ENCODE measurements at places on chromosomes 12 and 14. TPM values are rescaled to one million over a fixed set of nuclear protein-coding genes. Genes with fewer than 3 reads are reported as not detected.

Gene CD163L1
- total RNA-seq, result 0.46 TPM

Gene PRIMA1
- total RNA-seq, result not detected

Gene ADGRD1
- 0.05 TPM for total RNA-seq

Gene EML1
- 7.7 TPM for total RNA-seq

Gene KRT73
- total RNA-seq, result not detected

Gene C14orf39
- total RNA-seq, result not detected

Gene EPYC
- not detected for total RNA-seq

Gene PGF
- 0.60 TPM for total RNA-seq

Gene LRFN5
- total RNA-seq, result 5.6 TPM

Gene FOXN4
- total RNA-seq, result not detected

Gene CCNK
- total RNA-seq, result 25.8 TPM

Gene CEBPE
- total RNA-seq, result not detected

Gene FITM1
- not detected for total RNA-seq

Gene PRPH
- not detected for total RNA-seq

Gene IAPP
- not detected for total RNA-seq

Gene SOAT2
- not detected for total RNA-seq

Gene SRP54
- 111 TPM for total RNA-seq

Gene P2RX2
- not detected for total RNA-seq

Gene SSPN
- total RNA-seq, result 36.8 TPM

Gene ZNF219
- total RNA-seq, result 6.0 TPM

Gene GLS2
- total RNA-seq, result not detected

Gene SRGAP1
- total RNA-seq, result 6.2 TPM

Gene ADAM20
- 2.4 TPM for total RNA-seq

Gene ANKRD33
- total RNA-seq, result not detected

Gene PARPBP
- total RNA-seq, result 4.2 TPM

Gene MYL6B
- total RNA-seq, result 83.1 TPM

Gene SDR9C7
- total RNA-seq, result not detected

Gene SCARB1
- total RNA-seq, result 28.3 TPM

Gene SERPINA5
- total RNA-seq, result not detected

Gene PCED1B
- 1.5 TPM for total RNA-seq

Gene HOXC13
- total RNA-seq, result not detected

Gene SOX5
- total RNA-seq, result 6.2 TPM

Gene RNASE2
- not detected for total RNA-seq

Gene TMPRSS12
- not detected for total RNA-seq

Gene SLCO1B3
- not detected for total RNA-seq

Gene RAD9B
- total RNA-seq, result under 0.01 TPM

Gene CCND2
- total RNA-seq, result 105 TPM

Gene REM2
- 0.14 TPM for total RNA-seq

Gene GNG2
- total RNA-seq, result 37.1 TPM

Gene PLEKHG3
- 0.59 TPM for total RNA-seq

Gene CDKL1
- 7.4 TPM for total RNA-seq

Gene ACRBP
- 0.46 TPM for total RNA-seq

Gene AICDA
- not detected for total RNA-seq

Gene OVCH1
- not detected for total RNA-seq

Gene NELL2
- total RNA-seq, result not detected

Gene ENO2
- total RNA-seq, result 80.9 TPM

Gene GYS2
- total RNA-seq, result not detected

Gene CCDC175
- total RNA-seq, result not detected

Data from smooth muscle cell of the umbilical artery (primary cell).